Stimulated activated CD4-positive, alpha-beta T cell treated with anti-CD3 and anti-CD28 coated beads, Interleukin-1b, Interleukin-23, amount 100 ng/mL, for 4 hours (primary cell): ENCODE measurements at places on chromosomes 5 and 9.

DNA sequence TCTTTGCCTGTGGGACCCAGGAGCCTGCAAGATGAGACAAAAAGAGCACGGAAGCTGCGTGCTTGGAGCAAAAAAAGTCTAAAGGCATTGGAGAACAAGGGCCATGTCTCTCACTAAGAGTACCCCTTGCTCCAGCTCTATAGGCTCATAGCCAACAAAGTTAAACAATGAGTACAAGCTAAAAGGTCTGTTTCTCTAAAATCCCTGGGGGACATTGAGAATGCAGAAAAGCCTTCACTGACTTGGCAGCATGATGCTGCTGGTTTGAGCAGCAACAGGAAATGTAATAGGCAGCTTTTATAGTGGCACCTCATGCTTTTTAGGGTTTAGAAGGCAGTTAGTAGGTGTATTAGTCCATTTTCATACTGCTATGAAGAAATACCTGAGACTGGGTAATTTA is 287.5 kb downstream of the SMARCA2 start:
- DNase-seq: no peak

DNA sequence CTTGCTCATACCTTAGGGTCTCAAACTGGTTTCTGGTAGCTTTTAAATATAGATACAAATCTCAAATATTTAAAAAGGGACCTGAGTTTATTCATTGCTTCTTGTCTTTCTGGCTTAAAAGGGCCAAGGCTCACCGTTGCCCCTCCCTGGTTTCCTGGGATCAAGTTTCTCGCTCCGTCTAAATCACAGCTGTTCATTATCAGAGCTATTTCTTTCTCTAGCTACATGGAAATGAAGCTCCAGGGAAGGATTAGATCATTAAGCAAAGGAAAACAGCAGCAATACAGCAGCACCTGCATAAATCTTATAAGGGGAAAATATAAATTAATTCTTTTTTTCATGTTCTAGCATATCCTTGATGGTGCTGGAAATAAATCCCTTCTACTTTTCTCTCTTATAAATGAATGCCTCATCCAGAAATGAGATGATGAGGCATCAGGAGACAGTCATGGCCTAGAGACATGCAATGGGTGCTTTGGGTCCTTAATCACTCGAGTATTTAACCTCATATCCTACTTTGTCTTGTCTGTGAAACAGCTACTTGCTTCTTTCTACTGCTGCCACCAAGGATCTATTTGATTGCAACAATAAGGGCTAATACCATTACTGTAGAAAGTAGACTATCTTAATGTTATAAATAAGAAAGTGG is 320.1 kb downstream of the TRPM3 start:
- no peak for DNase-seq

DNA sequence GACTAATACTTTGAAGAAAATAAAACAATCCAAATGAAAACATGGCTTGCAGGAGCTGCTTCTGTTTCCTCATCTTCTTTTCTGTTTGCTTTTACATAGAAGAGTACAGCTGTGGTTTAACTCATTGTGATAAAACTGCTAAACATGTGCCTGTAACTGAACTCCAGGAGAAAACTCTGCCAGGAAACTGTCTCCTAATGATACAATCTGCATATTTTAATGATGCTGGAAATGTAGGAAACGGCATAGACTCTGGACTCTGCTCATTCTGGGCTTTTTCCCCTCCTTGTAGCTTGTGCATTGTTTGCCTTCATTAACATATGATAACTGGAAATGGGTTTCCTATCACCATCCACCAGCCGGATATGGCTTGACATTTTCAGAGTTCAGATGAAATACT is 813.3 kb upstream of the WWC1 start:
- no peak for DNase-seq

DNA sequence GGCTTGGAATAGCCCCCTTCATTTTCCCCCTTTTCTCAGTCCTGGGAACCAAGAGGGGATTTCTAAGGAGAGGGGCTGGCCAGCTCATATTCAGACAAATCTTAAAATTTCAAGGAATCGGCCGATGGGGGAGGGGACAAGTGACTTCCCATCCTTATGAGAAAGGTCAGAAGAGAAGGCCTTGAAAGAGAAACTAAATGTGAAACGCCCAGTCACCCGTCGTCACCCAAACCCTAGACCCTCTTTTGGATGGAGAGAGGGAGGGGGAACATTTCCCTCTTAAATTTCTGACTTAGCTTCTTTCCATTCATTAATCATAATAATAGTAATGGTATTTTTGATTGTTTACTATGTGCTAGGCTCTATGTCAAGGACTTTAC is 850 bp upstream of the CCL19 start:
- no peak for DNase-seq

DNA sequence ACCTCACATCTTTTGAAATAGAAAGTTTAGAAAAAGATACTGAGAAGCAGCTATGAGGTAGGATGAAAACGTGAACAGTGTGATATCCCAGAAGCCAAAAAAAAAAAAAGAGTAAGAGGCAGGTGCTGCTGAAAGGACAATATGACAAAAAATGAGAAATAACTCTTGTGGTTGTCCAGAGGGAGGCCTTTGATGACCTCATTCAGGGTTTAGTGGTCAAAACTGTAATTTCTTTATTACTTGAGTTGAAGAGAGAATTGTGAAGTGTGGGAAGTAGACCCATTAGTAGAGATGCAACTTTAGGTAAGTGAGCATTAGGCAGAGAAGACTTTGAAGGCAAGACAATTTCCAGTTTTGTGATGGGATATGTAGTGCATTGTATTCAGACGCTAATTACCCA is 1306.3 kb upstream of the ACO1 start:
- no peak for DNase-seq

GRCh38 chr5:36089989-36090388 is 23.3 kb upstream of the UGT3A2 start:
- no peak for DNase-seq

DNA sequence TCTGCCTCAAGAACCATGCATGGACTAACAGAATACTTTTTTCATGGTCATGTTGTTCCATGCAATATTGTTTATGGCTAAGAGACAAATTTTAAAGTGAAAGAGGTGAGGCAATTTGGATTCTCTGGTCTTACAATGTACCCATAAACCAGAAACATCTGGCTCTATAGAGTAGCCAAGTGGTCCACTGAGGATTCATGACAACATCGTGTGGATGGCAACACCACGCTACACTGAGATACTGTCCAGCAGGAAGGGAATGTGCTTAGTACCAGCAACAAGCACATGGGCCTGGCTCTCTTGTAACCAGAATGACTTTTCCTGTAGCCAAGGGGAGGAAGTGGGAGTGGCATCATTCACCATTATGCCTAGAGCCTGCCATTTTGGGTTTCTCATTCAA is 218.2 kb downstream of the GADD45G start:
- no peak for DNase-seq

DNA sequence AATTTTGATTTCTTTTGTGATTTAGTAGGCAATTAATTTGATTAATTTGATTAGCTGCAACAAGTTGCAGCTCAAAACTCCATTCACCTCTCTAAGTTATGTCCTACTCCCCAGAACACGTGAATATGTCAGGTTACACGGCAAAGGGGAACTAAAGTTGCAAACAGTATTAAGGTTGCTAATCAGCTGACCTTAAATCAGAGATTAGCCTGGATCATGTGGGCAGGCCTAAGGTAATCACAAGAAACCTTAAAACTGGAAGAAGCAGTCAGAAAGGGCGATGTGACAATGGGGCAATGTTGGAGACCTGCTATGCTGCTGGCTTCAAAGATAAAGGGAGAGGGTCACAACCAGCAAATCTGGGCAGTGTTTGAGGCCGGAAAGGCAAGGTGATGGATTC is 47.3 kb upstream of the ANXA1 start:
- DNase-seq: no peak

DNA sequence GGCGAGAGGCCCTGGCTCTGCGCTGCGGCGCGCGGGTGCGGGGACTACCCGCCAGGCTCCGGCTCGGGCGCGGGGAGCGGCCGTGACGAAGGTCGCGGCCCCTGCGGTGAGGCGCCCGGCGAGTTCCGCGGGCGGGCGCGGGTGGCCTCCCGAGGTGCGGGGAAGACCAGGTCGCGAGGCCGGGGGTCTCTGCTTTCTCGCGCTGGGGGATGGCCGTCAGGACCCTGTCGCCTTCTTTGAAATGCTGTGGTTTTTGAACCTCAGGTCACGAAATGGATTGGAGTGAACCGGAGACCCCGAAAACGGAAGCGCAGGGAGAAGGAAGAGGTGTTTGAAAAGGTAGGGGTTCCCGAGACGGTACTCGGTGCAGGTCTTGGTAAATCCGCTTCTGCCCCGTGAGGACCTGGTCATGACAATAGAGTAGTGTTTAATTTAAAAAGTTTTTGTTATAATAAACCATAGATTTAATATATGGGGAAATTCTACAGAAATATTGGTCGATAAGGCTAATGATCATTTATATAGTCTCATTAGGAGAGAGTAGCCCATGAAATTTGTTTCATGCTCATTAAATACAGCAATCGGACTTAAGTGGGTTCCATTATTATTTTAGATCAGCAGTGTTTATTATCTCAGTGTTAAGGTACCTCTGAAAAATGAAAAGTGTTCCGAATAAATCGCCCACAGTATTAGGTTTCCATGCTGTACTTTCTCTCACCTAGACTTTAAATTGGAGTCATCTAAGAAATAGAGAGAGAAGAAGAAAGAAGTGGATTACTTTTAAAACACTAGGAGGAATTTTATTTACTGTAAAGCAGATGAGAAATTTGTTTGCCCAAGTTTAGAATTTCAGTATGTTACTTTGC is 279.0 kb downstream of the AOPEP start:
- DNase-seq: no peak

DNA sequence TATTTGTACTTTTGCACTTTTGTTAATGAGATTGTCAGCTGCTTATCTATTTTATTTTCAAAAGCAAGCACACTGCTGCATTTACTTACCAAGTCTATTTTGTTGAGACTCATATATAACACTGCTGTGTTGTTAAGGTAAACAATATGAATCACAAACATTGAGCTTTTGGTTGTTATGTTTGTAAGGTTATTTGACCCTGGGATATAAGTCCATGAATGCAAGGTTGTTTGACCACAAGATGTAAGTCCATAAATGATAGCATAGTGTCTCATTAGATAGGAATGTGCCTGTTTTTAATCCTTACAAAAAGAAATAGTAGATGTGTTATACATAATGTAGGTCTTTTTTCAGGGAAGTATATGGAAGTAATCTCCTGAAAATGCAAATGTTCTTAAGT is 845.9 kb downstream of the CDH9 start:
- no peak for DNase-seq

- DNase-seq: no peak
These were observed 767 bp upstream of the ZDHHC11 start for GRCh38 chr5:851553-851952.

- DNase-seq: no peak
These were observed 94.3 kb downstream of the PAPPA start for GRCh38 chr9:116247791-116248374.

DNA sequence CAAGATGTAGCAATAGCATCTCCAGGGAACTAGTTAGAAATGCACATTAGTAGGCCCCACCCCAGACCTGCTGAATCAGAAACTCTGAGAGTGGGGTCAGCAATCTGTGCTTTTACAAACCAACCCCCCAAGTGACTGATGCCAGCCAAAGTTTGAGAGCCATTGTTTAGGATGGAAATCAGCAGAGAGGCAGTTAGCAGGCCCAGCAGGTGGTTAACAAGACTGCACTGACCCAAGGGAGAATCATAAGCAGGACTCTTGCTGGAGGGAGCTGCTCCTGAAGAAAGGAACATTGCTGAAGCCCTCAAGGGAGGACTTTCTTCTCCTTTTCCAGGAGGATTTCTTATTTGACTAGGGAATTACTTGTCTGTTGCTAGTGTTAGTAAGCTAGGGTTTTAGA is 74.2 kb upstream of the SLC12A2 start:
- DNase-seq: no peak

- DNase-seq: no peak
These were observed 388.5 kb downstream of the ENC1 start for GRCh38 chr5:74252044-74252443.

DNA sequence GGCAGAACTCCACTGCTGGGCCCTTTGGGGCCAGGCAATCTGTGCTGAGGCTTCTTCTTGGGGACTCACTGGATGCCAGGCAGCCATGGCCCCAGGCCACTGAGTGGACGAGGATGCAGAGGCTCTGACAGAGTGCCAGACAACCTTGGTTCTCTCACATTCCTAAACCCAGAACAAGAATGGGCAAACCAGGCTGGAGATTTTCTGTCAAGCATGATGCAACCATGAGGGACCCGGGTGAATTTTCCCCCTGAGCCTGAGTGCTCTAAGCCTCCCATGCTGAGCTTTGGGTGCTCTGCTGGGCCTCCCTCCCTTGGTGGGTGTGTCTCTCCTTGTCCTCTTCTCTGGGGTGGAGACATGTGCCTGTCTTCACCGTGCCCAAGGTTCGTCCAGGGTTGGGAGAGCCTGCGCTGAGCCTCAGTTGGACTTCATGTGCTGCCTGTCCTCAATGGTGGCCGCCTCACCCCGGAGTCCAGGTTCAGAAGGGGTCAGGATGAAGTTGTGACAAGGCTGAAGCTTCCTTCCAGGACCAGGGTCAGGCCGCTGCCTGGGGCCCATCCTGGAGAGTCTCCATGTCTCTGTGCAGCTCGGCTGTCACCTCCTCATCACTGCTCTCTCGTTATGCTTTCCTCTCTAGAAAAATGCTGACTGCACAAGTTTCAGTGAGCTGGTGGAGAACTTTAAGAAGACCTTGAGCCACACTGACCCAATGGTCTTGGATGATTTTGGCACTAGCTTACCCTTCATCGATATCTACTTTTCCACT is 24.1 kb downstream of the PITX1 start:
- no peak for DNase-seq

DNA sequence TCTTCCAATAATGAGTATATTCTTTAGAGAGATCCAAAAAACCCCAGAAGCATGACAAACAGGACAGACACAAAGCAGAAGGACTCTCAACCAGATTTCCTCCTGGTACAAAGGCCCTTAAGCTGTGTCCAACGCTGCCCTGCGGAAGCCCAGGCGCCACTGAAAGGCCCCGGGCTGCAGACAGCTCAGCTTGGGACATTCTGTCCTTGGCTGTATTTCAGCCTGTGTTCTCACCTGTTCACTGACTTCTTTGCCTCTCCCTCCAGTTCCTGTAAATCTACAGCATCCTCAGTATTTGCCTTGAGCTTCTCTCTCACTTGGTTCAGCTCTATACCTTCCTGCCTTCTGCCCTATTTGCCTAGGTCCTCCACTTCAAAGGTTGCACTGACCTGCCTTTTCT is 96.5 kb downstream of the SH3TC2 start:
- DNase-seq: no peak

GRCh38 chr5:77590347-77590746 is 48.2 kb downstream of the OTP start:
- no peak for DNase-seq

GRCh38 chr5:64667068-64667467 is 23.2 kb upstream of the SHISAL2B start:
- no peak for DNase-seq

GRCh38 chr5:67301285-67301903 is 104.8 kb upstream of the CD180 start:
- no peak for DNase-seq

DNA sequence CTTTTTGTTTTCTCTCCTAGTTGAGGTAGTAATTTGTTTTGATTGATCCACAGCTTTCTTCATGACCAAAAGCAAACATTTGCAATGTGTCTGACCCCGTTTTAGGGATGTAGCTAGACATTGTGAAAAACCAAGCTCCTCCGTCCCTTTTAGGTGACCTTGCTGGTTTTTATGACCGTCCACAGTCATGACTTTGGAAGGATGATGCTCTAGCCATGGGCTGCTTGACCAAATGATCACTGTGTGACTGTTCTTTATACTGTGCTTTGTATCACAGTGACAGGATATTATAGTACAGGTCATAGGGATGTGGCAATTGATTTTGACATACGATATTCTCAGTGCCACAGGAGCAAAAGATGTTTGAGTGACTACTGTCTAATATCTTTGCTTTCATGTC is 54.4 kb downstream of the KCNN2 start:
- no peak for DNase-seq
